ENCODE measurements at places on chromosomes 16 and 17.
A peak's percentile ranks its signal among the peaks of the same experiment; 100 is the strongest.

- DNase-seq: no peak
These were observed 7.5 kb downstream of the CDR2 start for GRCh38 chr16:22366889-22367288.

- no peak for DNase-seq
These were observed 6.5 kb upstream of the CCL1 start for GRCh38 chr17:34369571-34369970.

DNA sequence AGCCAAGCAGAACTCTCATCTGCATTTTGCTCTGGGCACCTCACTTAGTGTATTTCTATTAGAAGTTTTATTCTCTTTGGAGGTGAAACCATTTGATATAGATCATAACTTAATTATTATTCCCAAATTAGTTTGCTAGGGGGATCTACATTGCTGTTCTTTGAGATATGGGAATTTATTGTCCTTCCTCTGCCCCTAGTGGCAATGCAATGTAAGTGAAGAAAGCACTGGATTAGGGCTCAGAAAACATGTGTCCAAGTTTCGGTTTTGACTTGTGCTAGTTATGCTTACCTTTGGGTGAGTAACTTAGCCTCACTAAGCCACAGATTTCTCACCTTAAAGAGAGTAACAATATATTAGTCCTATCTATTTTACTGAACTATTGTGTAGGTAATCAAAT lies 2.9 kb downstream of the KRT39 start:
- DNase-seq: no peak

GRCh38 chr17:16439811-16440351 lies 24.5 kb downstream of the TRPV2 start:
- no peak for DNase-seq

DNA sequence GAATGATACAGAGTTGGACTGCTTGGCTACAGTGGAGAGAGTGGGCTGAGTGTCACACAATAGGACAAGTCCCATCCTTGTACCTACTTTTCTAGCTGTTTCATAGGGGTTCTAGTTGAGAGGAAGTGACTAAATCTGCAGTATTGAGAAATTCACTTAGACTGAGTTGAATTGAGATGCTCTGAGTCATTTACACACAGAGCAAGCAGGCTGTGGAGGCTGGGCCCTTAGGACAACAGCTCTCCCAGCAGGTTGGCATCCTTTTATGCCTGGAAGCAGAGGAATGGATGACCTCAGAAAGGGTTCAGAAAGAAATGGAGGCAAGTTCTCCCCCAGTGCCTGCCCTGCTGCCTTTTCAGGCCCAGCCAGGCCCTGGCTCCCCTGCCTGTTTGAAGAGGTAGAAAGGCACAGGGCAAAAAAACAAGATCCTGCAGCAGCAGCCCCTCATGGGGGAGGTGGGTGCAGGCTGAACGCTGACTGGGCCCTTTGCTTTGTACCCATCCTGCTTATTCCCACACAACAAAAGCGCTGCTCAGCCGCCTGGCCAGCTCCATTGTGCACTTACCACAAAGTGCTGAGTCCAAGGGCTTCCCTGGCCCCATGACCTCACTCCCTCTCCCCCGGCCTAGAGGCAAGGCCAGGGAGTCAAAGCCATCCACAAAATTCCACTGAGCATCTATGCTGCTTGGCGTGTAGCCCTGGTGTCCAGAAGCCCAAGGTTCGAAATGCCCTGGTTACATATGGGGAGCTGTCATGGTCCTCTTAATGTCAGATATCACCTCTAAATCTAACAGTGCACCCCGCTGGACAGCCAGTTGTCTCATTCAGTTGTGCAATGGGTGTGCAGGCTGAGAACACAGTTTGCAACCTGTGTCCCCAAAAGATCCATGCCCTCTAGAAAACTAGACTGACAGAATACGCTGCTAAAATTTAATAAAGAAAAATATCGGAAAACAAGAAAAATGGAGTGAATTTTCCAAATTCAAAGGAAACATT lies 5.4 kb upstream of the CRYBA1 start:
- no peak for DNase-seq

- DNase-seq: no peak
These were observed 4.8 kb upstream of the GOSR1 start for GRCh38 chr17:30472238-30472890.

- no peak for DNase-seq
These were observed 136.2 kb upstream of the DNAH9 start for GRCh38 chr17:11461993-11462548.

GRCh38 chr17:29157310-29157709 lies 22.9 kb downstream of the MYO18A start:
- DNase-seq: no peak

- no peak for DNase-seq
These were observed 36.3 kb downstream of the MYO18A start for GRCh38 chr17:29143894-29144293.

- no peak for DNase-seq
These were observed 11.6 kb downstream of the CDK5R1 start for GRCh38 chr17:32498391-32498790.

DNA sequence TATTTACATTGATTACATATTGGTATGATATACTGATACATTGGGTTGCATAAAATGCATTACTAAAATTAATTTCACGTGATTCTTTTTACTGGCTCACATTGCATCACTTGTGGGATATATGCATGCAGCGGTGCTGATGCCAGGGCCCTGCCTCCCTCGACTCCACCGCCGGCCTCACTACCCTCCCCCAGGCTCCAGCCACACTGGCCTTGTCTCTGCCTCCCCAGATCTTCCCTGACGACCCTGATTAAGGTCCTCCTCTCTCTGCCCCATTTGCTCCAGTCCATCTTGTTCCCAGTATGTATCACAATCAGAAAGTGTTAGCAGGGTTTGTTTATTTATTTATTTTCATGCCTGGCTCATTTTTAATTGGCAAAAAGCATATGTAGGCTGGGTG lies 306.8 kb downstream of the FOXL1 start:
- DNase-seq: no peak

GRCh38 chr17:49995055-49995738 lies at the start of gene DLX3:
TSS of gene DLX3 (minus strand) at chr17:49995224. CDS start at chr17:49994998, 226 bp downstream.
- DNase-seq: no peak

DNA sequence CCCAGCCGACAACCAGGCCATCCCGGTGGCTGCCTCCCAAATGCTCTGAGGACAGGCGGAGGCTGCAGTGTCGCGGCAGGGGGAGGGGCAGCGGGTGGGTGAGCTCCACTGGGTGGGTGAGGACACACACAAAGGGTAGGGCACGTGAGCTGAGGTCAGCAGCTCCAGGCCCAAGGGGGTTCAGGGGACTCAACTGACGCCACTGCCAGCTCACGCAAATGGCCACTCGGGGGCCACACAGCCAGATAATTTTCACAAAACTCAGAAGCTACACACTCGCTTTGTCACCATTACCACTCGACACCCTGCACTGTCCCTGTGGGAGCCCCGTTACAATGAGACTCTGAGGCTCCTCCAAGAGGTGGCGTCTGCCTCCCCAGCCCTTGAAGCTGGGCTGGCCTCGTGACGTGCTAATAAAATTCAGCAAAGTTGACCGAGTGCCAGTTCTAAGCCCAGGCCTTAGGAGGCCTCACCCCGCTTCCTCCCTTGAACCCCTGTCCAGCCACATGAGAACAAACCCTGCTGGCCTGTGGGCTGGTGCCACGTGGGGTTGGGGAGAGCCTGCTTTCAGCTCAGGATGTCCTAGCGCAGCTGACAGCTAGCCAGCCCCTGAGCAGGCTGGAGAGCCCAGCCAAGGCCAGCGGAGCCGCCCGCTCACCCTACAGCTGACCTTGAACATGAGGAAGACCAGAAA lies 56.9 kb downstream of the RMI2 start:
- no peak for DNase-seq

GRCh38 chr16:27721531-27722181 lies 171.7 kb downstream of the KATNIP start:
- no peak for DNase-seq

DNA sequence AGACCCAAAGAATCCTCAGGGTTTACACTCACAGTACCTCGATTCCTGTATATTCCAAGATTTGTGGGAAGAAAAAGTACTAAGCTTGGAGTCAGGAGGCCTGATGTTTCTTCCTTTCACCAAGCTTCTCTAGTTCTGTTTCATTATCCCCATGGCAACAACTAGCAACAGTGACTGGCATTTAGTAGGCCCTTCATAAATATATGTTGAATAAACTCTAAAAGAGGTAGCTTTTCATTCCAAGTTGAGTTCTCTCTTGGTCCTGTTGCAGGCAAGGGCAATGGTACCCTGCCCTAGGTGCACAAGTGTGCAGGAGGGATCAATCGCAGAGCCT lies 527 bp upstream of the UBE2Z start:
- DNase-seq: no peak

DNA sequence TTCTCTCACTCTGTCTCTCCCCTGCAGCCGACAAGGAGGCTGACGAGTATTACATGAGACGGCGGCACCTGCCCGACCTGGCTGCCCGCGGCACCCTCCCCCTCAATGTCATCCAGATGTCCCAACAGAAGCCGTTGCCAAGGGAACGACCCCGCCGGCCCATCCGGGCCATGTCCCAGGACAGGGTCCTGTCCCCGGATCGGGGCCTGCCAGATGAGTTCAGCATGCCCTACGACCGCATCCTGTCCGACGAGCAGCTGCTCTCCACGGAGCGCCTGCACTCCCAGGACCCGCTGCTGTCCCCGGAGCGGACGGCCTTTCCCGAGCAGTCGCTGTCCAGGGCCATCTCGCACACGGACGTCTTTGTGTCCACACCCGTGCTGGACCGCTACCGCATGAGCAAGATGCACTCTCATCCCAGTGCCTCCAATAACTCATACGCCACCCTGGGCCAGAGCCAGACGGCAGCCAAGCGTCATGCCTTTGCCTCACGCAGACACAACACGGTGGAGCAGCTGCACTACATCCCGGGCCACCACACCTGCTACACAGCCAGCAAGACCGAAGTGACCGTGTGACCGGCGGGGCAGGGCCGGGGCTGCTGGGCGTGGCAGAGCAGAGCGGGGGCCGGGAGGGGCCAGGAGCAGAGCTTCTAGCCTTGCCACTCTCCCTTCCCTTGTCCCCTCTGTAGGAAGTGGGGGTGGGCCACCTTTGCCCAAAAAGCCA lies 40.4 kb upstream of the DNAH9 start:
- no peak for DNase-seq

GRCh38 chr17:77425791-77426641 lies 285.2 kb downstream of the SEC14L1 start:
- no peak for DNase-seq

DNA sequence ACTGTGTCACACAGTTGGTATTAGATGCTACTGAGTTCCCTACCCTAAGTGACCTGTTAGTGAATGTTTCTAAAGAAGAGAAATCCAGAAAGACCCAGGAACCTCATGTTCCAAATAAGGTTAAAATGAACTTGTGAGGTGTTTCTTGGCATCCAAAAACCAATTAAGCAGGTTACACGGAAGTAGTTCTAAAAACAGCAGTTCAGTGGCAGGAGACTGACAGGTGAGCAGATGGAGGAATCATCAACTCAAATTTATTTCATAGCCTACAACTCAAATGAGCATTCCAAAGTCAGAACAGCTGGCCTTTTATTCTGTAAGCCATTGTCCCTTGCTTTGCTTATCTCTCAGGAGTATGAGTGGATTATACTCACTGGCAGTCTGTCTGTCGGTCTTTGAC lies 188.3 kb downstream of the IRX3 start:
- DNase-seq: no peak

DNA sequence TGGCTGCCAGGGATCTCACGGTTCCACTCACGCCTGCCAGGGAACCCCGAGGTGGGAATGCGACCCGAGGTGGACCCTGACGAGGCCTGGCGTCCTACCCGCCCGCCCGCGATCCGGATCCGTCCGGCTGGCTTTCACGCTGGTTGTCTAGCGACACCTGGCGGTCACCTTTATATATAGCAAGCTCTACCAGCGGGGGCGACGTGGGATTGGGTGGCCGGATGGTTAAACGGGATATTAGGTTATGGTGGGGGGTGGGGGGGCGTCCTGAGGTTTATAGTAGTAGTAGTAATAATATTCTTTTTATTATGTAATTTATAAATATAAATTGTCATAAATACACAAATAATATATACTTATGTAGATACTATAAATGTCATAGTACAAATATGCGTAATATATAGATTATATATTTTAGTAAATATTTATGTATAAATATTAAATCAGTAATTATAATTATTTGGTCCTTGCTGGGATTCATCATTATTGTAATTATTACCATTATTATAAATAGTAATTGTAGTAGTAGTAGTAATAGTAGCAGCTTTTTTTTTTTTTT lies 136.9 kb downstream of the KCNJ12 start:
- DNase-seq: peak; percentile 71
